KBM-7 (cell line): ENCODE measurements at places on chromosomes 7 and 10.

- DNase-seq: no peak
Measured at GRCh38 chr7:92813390-92814024, 22.9 kb downstream of the CDK6 start.

GRCh38 chr10:28954211-28954610 is 276.9 kb downstream of the BAMBI start:
- no peak for DNase-seq

GRCh38 chr10:21424459-21424861 is 101.0 kb downstream of the SKIDA1 start:
- DNase-seq: no peak

GRCh38 chr10:71094712-71095390 is 117.5 kb upstream of the UNC5B start:
- DNase-seq: no peak

DNA sequence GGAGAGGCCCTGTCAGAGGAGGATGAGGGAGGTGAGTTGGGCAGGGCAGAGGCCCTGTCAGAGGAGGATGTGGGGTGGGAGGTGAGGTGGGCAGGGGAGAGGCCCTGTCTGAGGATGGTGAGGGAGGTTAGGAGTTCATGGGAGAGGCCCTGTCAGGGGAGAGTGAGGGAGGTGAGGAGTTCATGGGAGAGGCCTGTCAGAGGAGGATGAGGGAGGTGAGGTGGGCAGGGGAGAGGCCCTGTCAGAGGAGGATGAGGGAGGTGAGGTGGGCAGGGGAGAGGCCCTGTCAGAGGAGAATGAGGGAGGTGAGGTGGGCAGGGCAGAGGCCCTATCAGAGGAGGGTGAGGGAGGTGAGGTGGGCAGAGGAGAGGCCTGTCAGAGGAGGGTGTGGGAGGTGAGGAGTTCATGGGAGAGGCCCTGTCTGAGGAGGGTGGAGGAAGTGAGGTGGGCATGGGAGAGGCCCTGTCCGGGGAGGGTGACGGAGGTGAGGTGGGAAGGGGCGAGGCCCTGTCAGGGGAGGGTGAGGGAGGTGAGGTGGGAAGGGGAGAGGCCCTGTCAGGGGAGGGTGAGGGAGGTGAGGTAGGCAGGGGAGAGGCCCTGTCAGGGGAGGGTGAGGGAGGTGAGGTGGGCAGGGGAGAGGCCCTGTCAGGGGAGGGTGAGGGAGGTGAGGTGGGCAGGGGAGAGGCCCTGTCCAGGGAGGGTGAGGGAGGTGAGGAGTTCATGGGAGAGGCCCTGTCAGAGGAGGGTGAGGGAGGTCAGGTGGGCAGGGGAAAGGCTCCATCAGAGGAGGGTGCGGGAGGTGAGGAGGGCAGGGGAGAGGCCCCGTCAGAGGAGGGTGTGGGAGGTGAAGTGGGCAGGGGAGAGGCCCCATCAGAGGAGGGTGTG is 73.7 kb downstream of the INPP5A start:
- DNase-seq: no peak

GRCh38 chr10:101214446-101215396 is 14.5 kb downstream of the LBX1 start:
- DNase-seq: peak; percentile 76

DNA sequence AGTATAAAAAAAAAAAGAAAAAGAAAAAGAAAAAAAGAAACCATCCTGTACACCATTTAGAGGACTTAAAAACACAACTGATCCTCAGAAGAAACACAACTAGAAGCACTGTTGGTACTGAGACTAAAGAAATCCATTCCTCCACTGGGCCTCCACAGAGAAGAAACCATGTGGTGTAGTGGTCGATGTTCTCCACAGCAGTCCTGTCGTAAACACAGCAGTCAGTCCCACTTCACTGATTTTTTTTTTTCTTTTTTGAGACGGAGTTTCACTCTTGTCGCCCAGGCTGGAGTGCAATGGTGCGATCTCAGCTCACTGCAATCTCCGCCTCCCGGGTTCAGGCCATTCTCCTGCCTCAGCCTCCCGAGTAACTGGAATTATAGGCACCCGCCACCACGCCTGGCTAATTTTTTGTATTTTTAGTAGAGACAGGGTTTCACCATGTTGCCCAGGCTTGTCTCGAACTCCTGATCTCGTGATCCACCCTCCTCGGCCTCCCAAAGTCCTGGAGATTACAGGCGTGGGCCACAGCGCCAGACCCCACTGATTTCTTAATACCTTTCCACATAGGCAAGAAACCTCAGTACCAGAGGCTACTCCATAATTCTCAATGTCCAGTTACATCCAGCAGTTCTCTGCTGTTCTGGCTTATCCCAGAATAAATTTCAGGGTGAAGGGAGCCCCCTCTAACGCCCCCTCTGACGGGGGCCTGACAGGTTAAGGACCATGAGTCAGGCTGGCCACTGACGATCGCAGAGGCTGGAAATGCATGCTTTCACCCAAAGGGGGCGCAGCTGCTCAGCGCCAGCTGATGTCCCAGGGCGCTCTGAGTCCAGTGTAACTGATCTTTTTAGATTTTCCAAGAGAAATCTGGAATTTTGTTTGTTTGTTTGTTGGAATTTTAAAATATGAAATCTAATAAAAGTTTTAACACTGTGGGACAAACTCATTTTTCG is 24.8 kb upstream of the FFAR4 start:
- DNase-seq: peak; percentile 43

DNA sequence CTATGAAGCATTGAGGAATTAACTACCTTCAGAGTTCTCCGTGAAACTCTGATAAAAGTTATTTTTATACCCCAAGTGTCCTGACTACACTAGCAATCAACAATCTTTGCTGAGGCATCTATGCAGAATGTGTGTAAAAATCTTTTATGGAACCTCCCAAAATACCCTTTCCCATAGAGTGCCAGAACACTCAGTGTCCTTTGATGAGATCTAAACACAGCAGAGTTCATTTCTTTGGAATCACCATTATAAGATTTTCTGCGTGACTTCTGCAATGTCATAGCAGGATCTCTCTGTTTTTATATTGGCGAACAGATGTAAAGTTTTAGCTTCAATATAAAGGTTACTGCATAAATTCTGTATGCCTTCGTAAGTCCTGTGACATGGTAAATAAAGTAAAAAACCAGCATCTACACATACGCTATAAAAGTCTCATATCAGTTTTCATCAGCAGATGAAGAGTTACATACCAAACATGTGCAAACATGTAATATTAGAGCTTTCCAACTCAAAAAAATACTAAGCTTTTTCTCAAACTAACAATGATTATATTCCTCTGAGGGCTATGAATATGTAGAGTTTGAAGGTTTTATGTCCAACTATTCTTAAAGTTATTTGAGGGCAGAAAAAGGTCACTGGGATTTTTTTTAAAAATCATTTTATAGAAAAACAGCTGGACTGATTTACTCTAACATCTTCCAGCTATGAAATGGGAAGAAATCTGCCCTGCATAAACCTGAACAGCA is 67.2 kb downstream of the SKIDA1 start:
- DNase-seq: no peak

- DNase-seq: no peak
Measured at GRCh38 chr10:52434734-52435133, 120.7 kb downstream of the DKK1 start.

DNA sequence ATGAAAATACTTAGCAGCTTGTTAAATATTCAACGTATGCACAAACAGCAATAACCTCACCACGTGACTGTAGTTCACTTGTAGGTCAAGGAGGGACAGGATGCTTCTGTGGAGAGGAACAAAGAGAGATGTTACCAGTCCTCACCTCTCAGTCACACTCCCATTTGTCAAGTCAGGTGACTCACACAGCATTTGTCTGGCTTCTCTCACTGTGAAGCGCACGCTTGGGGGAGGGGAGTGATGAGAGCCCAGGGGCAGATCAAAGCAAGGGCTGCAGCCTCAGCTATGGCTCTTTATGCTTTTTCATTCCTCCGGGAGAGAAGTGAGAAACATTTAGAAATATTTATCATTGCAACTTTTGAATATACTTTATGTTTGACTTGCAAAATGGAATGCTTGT is 2.9 kb upstream of the RBM20 start:
- DNase-seq: no peak

DNA sequence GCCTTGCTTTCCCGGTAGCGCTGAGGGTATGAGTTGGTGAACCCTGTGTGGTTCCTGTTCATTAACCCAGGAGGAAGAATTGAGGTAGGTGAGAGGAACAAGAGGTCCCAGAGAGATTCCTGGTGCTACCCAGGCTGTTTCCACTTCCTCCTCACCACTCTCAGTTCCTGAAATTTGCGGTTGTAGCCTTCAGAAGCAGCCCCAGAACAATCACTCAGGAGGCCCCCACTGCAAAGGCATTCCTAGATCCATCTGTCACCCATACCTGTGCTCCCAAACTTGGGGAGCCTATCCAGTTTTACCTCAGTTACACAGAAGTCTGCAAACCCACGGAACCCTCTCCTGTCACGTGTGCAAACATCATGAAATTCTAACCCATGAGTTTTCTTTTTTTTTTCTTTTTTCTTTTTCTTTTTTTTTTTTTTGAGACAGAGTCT is 9.0 kb upstream of the PIP4K2A start:
- DNase-seq: peak; percentile 74

GRCh38 chr10:45280113-45280760 is 35.2 kb downstream of the OR13A1 start:
- DNase-seq: no peak

- DNase-seq: peak; percentile 29
Measured at GRCh38 chr7:2247141-2247995, 5.3 kb downstream of the NUDT1 start.

- no peak for DNase-seq
Measured at GRCh38 chr10:26242706-26243350, 26.3 kb downstream of the GAD2 start.

- DNase-seq: no peak
Measured at GRCh38 chr7:22826593-22826992, 3.9 kb upstream of the TOMM7 start.

- no peak for DNase-seq
Measured at GRCh38 chr10:128571745-128572144, 445.5 kb upstream of the MKI67 start.

DNA sequence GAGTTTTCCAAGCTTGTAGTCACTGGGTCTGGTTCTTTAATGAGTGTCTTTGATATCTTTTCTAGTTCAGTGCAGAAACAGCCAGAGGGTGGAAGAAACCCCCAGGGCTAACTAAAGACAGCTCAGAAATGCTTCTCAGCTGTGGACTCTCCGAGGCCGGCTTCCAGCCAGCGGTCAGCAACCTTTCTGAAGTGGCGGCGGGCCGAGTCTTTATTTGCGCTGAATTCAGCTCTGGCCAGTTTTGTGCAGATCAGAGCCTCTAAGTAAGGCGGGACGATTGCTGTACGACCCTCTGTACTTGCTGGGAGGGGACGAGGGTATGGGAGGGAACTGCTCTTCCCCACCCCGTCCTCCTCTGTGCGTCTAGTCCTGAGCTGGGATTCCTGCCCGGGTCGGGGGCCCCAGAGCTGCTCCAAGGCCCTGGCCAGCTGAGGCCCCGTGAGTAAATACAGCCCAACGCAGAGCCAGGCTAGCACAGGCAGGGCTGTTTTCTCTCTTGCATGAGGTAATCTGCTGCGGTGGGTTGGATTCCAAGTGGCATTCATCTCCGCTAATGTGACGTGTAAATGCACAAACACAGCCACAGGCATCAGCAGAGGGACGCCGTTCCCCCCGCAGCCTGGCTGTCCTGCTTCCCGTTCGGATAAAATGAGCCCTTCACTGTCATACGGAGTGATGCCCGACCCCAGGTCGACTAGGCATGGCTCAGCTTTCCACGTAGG is 159.8 kb downstream of the PIP4K2A start:
- no peak for DNase-seq

DNA sequence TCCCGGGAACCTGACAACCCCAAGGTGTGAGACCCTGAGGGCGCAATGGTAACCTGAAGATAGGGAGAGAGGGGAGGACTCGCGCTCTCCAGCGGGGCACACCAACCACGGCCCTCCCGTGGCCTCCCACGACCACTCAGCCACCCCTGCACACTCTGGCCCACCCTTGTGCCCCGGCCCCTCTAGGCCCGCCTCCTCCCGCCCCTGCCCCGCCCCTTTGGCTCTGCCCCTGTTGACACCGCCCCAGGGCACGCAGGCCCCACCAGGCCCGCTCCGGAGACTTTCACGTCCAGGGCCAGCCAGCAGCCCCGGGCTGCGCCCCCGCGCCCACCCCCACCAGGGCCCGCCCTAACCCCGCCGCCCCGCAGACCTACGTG is 10.9 kb downstream of the ATG9B start:
- no peak for DNase-seq

- DNase-seq: peak; percentile 33
Measured at GRCh38 chr10:84613336-84614021, 285.1 kb downstream of the CCSER2 start.

DNA sequence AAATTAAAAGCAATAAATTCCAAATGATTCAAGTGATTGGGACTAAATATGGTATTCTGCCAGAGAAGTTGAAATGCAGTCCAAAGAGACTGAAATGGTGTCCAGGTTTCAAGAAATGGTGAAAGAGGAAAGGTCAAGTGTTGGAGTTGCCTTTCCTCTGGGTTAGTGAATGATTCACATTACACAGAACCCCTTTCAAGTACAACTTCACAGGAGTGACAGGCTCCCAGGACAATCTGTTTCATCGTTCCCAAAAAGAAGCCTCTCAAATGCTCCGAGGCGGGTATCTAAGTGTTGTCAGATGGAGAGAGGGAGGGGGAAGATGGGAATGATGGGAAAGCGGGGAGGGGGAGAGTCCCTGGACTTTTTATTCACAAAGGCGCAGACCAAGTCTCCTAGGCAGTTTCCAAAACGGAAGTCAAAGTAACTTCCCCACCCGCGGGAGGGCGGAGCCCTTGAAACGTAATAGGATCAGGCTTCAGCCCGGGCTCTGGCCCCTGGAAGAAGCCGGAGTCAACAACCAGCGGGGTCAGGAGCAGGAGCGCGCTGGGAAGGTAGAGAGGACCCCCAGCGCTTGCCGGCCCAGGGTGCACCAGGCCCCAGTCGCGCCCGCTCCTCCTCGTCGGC is 754 bp downstream of the SLC25A13 start:
- DNase-seq: peak; percentile 85

- DNase-seq: no peak
Measured at GRCh38 chr7:155670521-155670920, 26.1 kb downstream of the RBM33 start.

- no peak for DNase-seq
Measured at GRCh38 chr7:78563191-78563590, 764.6 kb downstream of the PHTF2 start.
